ENCODE measurements at places on chromosomes 5 and 9. TPM values are rescaled to one million over a fixed set of nuclear protein-coding genes. Genes with fewer than 3 reads are reported as not detected.

BAAT gene
- 1.0 TPM for total RNA-seq

PKD2L2 gene
- total RNA-seq: not detected

- no peak for DNase-seq
Measured at GRCh38 chr9:37710046-37710445, 43.6 kb upstream of the TRMT10B start.

DNA sequence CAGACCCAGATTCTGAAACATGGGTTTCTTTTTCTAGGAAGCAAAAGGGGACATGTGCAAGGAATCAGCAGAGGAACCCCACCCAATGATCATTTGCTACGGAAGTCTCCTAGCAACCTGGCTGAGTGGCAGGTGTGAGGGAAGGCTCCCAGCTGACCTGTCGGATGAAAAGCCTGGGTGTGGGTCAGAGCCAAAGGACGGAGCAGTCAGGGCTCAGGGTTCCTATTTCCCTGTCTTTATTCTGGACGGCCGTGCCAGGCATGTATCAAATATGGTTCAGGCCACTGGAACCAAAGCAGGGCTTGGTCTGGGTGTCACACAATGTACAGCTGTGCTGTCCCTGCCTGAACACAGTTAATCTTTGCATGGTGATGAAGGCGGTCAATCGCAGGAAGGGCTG is 20.1 kb downstream of the STK10 start:
- DNase-seq: no peak

- no peak for DNase-seq
Measured at GRCh38 chr5:91076138-91076537, 307.0 kb downstream of the ARRDC3 start.

DNA sequence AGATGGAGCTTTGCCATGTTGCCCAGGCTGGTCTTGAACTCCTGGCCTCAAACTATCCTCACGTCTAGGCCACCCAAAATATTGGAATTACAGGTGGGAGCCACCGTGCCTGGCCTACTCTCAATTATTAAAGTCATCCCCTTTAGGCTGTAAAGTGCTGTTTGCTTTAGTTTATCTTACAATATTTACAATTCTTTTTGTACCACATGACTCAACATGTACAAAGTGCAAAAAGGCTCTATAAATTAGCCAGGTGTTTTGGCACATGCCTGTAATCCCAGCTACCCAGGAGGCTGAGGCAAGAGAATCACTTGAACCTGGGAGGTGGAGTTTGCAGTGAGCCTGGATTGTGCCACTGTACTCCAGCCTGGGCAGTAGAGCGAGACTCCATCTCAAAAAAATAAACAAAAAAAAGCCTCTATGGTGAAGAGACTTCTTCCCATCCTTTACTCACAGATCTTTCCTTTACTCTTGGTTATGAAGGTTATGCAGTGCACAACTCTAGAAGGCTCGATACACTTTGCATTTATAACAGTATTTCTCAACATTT is 28.5 kb upstream of the MLLT3 start:
- DNase-seq: no peak
